Right ventricle myocardium inferior (tissue), 1 donor: ENCODE measurements at places on chromosomes 16 and 17. TPM values are rescaled to one million over a fixed set of nuclear protein-coding genes. Genes with fewer than 3 reads are reported as not detected.

The HP gene
- total RNA-seq, result 21.2 TPM

The SLC16A5 gene
- 7.1 TPM for total RNA-seq

The FCSK gene
- 7.5 TPM for total RNA-seq

The SLC5A11 gene
- not detected for total RNA-seq

The HERPUD1 gene
- 114 TPM for total RNA-seq
